Cardiac fibroblast (primary cell): ENCODE measurements at places on chromosomes 1 and 21.

- no peak for DNase-seq
These were observed 5.7 kb upstream of the ARHGEF19 start for GRCh38 chr1:16218014-16218673.

DNA sequence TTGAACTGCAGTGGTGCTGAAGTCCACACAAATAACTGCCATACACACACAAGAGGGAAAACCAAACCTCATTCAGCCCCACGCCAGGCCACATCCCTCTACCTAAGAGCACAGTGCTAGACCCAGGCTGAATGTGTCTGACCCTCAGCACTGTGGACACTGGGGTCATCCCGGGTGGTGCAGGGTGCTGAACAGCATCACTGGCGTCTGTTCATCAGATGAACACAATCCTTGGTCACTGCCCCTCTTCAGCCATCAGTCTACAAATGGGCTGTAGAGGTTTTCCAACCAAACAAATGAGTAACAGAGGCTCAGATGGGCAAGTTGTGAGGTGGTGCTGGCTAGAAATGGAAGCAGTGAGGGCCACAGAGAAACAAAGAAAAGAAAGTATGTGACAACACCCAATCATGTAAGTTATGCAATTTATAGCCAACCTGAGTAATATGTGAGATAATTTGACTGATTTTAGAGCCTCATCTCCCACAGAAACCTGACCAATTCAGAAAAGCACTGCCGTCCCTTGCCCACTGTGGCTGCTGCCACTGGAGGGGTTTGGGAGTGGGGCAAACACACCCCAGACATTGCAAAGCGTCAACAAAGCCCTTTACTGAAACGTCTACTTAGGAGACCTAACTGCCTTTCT lies 27.9 kb downstream of the GNB1 start:
- no peak for DNase-seq

- DNase-seq, result no peak
These were observed 107.4 kb downstream of the LYST start for GRCh38 chr1:235759336-235759735.

DNA sequence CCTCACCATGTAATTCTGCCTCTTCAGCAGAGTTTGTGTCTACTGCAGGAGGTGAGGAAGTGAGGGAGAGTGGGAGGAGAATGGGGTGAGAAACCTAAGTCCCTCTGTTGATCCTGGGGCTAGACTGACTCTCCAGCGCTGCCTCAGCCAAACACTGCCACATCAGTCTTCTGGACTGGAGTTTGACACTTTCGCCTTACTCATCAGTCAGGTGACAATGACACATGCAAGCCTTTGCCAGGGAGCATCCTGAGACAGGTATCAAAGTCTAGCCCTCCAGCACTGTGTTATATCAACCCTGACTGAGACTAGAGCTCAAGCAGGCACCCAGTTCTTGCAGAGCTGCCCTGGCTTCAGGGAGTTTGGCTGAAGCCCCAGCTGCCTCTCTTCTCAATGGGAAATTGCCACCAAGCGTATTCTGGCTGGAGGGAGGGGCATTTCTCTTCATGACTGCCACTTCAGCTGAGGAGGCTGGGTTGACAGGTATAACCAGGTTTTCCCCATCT lies 33.3 kb upstream of the SUCO start:
- DNase-seq, result no peak

GRCh38 chr1:47792779-47793178 lies 204.4 kb downstream of the TRABD2B start:
- no peak for DNase-seq

DNA sequence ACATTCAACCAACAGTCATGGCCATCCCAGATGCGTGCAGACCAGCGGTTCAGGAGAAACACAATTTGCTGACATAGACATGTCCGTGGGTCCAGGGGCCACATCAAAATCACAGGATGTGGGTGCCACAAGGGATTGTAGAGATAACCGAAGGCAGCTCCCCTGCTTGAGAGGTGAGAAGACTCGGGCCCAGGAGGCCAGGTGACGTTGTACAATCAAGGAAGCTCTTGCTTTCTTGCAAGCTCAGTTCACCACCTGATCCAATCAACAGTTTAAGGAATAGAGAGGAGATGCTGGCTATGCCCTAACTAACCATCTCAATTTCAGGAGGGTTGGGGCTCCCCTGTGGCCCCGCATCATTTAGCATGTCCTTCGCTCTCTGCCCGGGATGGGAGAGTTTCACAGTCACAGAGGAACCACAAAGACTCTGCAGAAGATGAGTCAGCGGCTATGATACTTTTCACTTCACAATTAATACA lies 19.5 kb downstream of the UBASH3A start:
- DNase-seq, result no peak
